Stimulated activated CD8-positive, alpha-beta memory T cell treated with anti-CD3 and anti-CD28 coated beads, Interleukin-12 subunit alpha, Interleukin-12 subunit beta, amount 100 ng/mL, for 4 hours (primary cell): ENCODE measurements at places on chromosomes 4 and X.

DNA sequence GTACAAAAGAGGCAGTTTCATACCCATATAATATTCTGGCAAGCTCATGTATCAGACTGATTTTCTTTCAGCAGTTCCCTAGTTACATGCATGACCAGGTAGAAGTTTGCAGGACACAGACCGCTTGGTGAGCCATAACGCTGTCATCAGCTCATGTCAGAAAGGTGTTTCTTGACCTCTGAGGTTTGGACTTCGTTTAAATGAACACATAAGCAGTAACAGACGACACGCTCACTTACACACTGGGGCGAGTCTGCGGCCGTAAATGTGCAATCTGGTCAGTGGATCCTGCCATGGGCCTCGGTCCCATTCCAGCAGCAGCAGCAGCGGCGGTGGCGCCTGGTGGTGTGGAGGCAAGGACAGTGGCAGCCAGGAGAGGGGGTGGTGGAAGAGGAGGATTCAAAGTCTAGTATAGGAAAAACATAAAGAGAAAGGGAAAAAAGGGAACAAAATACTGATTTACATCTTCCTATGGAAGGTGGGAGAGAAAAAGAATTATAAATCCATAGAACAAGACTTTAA, 111.9 kb upstream of the CBR4 start:
- DNase-seq, result no peak

DNA sequence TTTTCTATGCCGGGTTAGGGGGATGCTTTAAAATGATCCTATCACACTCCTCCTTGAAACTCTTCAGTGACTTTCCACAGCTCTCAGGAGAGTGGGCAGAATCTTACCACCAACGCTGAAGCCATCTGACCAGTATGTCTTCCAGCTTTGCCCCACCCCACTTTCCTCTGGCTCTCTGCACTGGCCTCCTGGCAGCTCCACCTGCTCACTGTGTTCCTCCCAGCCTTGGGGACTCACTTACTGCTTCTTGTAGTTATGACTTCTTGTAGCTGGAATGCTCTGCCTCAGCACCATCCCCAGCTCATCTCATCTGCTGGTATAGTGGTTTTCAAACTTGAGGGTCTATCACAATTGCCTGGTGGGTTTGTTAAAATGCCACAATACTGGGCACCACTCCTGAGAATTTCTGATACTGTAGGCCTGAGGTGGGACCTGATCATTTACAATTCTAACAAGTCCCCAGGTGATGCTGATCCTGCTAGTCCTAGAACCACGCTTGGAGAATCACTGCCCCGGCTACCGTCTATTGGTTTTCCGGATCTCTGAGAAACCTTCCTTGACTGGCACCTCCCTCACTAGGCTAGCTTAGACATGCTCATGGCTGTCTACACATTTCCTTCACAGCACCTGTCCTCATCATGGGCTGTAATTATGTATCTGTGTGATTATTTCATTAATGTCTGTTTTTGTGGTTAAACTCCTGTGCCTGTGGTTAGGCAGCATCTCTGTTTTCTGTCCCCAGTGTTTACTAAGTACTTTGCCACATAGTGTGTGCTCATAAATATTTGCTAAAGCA, 152.2 kb downstream of the MGST2 start:
- DNase-seq, result no peak

DNA sequence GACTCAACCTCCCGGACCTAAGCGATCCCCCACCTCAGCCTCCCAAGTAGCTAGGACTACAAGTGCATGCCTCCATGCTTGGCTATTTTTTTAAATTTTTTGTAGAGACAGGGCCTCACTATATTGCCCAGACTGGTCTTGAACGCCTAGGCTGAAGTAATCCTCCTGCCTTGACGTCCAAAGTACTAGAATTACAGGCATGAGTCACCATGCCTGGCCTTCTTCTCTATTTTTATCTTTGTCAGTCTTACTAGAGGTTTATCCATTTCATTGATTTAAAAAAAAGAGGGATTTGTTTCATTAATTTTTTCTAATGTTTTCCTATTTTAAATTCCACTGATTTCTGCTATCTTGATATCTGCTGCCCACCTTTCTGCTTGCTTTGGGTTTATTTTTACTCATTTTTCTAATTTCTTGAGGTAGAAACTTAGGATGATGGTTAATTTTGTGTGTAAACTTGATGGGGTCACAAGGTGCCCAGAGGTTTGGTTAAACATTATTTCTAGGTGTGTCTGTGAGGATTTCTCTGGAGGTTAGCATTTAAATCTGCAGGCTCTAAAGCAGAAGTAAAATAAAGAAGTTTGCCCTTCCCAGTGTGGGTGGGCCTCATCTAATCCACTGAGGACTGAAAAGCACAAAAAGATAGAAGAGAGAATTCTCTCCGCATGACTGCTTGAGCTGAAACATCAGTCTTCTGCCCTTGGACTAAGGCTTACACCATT, 116.2 kb upstream of the DCLK2 start:
- DNase-seq, result no peak

- no peak for DNase-seq
Measured at GRCh38 chr4:78747475-78747922, 28.7 kb upstream of the BMP2K start.

- DNase-seq, result no peak
Measured at GRCh38 chr4:147560625-147561024, 56.6 kb upstream of the TMEM184C start.

- no peak for DNase-seq
Measured at GRCh38 chr4:3346146-3346545, 53.3 kb downstream of the RGS12 start.

GRCh38 chrX:133550665-133551485, 135.6 kb upstream of the GPC4 start:
- DNase-seq, result no peak

DNA sequence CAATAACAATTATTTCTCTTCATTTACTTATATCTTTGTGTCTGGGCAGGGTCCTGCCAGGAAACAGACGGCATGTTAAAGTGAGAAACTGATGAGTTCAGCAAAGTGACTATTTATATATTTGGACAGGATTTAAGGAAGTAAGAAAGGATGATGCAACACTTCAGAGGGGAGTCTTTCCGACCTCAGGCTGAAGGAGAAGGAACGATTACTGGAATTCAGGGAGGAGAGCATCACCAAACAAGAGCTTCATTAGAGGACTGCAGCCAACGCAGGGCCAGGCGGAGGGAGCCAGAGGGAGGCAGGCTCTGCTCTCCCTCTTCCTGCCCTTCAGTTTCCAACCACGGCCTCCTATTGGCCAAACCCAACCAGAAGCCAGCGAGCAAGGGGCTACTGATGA, 1.5 kb upstream of the TLR7 start:
- no peak for DNase-seq

- DNase-seq, result no peak
Measured at GRCh38 chrX:124228849-124229248, 103.6 kb upstream of the TEX13D start.

- DNase-seq, result no peak
Measured at GRCh38 chrX:134646691-134647090, 11.6 kb downstream of the PLAC1 start.
